Right ventricle myocardium inferior (tissue), 1 donor: ENCODE measurements at places on chromosomes 5 and 9.

DNA sequence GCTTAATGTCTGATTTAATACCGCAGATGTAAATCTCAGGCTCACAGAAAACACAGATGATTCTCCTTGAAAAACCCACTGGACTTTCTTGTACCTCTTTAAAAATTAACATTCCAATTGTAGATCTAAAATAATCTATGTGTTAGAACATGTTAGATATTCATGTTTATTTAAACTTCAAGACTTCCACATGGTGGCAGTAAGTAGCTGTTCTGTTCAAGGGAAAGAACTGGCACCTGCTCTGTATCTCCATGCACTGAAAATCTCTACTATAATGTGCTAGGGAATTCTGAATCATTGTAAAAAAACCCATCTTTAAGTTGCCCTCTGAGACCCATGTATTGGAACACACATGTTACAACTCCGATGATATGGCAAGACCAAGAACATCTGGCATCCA lies 366.9 kb downstream of the DMRTA1 start:
- DNase-seq = no peak

DNA sequence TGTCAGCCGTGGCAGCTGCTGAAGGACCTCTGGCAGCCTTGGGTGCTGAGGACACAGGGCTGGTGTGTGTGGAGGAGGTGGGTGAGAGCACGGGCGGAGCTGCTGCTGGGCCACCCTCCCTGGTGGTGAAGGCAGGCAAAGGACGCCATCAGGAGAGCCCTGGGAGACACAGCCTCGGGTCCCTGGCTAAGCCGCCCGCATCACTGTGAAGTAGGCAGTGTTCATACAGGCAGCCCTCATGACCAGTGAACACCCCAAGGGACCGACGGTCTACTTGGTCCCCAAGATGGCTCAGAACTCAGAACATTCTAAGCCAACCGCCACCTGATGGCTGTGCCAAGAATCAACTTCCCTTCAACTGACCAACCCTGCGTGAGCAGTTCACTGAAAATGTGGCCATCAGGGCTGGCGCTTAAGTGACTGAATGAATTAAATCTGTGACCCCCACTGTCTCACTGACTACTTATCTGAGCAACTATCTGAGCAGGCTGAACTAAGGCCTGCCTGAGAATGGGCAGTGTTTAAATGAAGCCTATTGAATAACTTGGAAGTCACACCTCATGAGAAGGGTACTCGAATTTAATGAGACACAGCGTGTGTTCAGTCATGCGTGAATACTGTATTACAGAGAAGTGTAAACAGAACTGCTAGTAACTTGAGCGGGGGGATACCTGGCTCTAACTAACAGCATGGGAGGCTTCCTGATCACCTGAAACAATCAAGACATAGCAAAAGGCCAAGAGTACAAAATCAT lies 54.7 kb upstream of the SIMC1 start:
- DNase-seq = no peak

DNA sequence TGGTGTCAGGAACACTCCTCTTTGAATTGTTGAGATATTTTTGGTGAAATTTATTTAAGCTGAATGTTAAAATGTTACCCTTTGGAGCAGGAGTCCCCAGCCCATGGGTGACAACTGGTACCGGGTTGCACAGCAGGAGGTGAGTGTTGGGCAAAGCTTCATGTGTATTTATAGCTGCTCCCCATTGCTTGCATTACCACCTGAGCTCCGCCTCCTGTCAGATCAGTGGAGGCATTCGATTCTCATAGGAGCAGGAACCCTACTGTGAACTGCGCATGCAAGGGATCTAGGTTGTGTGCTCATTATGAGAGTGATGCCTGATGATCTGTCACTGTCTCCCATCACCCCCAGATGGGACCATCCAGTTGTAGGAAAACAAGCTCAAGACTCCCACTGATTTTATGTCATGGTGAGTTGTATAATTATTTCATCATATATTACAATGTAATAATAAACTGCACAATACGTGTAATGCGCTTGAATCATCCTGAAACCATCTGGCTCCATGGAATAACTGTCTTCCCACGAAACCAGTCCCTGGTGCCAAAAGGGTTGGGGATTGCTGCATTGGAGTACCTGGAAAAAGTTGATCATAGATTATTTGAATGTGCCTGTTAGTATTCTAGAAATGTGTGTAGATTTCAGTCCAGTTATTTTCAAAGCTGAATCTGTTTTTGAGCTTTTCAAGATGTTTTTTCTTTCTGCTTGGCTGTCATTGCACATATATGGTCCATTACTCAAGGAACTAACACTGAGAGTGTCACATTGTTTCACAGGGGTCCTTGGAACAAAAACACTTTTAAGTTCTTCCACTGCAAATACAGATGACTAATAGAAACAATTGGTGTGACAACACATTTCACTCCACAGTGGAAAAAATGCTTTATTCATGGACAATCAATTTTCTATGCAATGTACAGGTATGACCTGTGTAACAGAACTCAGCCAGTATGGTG lies 104.6 kb upstream of the TNFAIP8 start:
- DNase-seq = no peak

DNA sequence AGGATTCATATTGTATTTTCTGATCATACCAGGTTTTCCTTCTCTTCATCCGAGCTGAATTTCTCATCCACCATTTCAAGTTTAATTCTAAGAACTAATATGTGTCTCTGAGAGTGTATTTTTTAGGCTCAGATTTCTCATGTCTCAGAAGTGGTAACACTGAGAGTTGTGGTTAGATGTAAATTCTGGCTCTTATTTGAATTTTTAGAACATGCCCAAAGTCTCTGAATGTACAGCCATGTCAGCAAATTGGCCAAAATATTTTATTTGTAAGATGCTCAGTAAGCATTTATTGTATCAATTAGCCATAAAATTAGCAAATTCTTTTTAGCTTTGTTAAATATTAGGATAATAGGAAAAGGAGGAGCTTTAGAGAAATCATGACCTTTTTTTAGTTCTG lies 16.6 kb downstream of the SV2C start:
- DNase-seq = no peak

DNA sequence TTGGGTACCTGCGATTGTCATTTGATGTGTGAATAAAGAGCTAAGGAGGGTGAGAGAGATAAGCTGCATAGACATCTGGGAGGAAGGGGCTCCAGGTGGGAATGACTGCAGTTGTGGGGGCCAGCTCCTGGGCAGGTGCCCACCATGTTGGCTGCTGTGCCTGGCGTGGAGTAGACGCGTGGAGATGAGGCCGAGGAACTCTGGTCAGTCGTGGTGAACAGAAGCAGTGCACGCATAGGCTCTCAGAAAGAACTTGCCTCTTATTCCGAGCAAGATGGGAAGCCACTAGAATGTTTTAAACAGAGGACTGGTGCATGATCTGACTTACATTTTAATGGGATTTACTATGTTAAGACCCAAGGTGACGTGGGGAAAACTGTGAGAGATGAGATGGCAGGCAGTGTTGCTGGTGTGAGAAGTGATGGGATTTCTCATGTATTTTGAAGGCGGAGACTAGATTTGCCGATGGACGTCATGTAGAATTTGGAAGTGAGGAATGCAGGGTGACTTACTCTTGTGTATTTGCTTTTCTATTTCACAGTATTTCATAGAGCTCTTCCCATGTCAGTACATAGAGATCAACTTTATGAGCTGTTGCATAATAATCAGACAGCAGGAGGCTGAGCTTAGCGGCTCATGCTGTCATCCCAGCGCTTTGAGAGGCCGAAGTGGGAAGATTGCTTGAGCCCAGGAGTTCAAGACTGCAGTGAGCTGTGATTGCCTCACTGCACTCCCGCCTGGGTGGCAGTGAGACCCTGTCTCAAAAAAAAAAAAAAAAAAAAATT lies 71.1 kb downstream of the EHMT1 start:
- no peak for DNase-seq

DNA sequence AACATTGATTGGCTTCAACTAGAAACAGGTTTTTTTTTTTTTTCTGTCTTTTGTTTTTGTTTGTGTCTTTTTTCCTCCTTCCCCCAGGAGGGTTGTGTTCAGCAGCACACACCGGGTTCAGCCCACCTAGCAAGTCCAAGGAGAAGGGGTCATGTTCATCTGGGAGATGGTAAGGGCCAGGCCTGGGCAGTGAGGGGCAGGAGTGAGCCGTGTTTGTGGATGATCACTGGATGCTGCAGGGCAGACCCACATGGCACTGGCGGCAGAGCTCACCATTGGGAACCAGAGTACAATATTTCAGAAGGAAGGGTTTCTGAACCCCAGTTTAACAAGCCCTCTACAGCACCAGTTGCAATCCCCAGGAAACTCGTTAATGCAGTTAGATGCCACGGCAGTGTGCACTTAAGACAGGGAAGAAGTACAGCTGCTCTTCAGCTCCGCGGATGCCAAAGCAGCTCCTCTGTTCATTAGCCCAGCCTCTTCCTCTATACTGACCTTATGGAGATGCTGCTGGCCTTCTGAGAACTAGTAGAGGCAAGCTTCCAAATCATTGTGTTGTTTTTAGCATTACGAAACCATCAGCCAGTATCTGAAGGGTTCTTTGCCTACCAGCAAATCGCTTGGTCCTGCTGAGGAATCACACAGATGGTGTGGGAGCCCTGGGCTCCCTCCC lies 508.2 kb upstream of the WWC1 start:
- DNase-seq = no peak

DNA sequence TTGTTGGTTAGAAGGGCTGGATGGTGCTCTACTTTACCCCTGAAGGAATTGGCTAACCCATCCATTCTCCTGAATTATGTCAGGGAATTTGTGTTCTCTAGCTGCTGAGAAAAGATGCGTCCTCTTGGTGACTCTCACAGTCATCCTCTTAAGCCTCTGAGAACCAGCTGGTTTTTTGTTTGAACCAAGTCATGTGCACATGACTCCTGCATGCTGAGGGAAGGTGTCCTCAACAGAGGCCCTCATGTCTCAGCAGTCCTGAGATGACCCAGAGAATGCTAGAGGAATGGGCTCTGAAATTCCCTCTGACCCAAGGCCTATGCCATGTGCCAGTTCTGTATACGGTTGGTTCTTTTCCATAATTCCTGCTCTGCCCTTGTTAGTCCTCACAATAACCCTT lies 10.4 kb upstream of the C5orf63 start:
- DNase-seq = no peak

- no peak for DNase-seq
Measured at GRCh38 chr9:89821081-89821480, 216.3 kb downstream of the GADD45G start.

DNA sequence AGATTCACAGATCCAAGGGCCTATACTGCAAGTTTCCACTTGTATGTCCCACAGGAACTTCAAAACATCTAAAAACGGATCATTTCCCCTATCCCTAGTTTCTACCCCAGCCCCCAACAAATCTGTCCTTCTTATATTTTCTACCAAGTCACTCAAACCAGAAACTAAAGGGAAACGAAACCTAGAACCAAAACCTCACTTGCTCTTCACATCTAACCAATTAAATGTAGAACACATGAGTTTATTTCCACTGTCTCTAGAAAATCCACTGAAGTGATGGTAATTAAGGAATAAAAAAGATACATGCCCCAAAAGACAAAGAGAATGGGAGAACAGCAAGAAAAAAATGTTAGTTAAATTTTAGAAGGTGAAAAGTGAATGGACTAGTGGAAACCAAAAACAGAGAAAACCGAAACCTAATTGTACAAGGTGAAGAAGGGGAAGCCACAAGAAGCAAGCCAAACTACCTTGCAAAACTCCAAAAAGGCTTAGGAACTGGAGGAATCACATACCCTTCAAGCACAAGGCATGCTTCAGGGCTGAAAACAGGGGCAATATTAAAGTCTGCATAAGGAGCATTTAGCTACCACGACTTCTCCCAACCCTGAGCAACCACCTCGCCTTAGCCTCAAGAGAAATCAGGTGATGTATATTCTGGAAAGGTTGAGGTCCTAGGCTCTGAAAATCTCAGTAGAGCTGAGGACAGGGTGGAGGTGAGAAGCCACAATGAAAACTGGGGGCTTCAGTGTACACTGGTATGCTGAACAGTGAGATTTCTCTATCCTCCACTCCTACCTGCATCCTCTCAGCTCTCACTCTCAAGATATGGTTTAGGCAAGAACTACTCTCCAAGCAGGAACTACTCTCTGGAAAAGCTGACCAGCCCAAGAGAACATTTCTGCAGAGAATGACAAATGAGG lies 11.1 kb downstream of the SMU1 start:
- DNase-seq = no peak

DNA sequence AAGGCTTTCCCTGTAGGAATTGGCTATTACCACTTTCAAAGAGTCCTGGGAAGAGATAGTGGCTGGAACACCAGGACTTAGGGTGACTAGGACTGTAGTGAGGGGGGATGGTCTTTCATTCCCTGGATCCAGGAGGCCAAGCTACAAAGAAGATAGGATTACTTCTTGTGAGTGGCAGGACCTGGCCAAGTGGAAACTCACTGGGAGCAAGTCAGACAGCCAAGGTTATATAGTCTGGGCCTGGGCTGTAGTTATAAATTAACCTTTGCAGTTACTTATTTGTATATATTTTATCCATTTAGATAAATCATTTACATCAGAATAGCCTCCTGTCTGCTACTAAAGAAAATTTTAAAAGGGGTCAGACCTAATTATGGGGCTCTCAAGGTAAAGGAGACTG lies 124.3 kb downstream of the TLR4 start:
- DNase-seq = no peak

GRCh38 chr5:149893403-149893931 lies 51.1 kb downstream of the PDE6A start:
- no peak for DNase-seq

DNA sequence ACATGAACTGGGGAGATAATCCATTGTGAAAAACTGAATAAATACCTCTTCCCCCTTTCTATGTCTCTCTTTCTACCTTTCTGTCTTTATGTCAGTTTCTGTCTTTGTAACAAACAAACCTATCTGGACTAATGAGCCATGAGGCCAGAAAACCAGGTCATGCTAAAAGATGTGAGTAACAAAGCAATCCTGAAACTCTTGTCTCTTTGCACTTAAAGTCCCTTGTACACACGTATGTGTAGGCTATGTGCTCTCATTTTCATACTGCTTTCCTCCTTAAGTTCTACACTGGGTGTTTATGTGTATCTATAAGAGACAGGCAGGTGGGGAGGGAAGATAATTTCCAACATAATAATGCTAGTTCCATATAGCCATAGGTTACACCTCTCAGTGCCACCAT lies 123.8 kb upstream of the PTGER4 start:
- DNase-seq = no peak

DNA sequence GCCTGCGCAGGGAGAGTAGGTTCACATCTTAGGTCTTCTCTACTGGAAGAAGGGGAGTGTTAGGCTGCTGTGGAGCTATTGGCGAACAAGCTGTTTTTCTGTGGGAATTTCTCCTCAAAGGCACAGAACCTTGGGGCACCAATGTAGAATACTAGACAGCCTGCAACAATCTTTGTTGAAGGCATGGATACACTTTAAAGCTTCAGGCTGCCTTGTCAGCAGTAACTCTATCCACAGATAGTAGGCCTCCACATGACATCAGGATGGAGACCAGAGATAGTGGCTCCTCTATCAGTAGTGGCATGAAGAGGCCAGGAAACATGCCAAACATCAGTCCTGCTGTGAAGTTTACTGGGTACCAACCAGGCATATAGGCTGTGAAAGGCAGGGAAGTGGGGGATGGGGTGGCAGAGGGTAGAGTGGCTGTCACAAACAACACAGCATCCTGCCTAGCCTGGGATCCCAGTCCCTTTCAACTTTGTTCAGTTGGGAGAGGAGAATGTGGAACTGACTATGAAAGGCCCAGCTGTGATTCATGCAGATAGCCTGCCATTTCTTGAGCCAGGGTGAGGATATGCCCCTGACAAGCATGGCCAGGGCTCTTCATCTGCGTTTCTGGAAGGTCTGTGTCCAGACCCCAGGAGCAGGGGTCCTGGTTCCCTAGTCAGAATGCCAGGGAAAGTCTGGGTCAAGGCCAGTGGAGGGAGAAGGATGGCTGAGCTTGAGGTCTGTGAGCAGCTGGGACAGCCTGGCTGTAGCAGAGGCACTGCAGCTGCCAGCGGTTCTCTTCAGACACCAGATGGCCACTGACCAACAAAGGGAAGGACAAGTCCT lies 1.0 kb upstream of the HK3 start:
- no peak for DNase-seq
